ENCODE measurements at places on chromosomes 13 and 19.

DNA sequence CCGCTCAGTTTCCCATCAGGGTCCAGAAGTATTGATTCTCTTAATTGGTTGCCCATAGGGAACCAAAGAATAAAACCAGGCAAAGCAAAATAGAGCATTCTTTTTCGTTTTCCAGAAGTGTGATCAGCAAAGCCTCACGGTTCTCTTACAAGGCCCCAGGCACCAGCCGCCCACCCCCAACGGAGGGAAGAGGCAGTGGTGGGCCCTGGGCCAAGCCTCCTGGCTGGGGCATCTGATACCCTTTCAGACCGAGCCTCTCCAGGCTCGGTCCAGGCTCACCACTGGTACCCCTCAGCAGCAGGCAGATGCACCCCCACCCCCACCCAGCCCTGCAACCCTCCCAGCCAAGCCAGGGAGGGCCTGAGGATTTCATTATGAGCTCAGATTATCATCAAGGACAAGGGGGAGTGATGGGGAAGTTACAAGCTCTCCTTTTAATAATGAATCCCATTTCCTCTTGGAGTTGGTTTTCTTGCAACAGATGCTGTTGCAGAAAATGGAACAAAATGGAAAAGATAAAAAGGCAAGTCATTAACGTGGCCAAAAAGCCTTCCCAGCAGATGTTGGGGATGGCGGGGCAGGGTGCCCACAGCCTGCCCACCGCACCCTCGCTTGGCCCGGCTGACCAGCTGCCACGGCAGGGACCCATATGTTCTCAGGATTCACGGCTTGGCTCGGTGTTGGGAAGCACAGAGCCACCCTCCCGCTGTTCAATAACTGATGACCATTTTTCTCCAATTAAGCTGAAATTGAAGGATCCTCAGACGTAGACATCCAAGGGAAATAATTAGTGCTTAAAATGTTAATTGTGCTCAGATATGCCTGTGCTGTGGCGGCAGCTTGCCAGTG lies 45.9 kb upstream of the KCTD15 start:
- no peak for DNase-seq

DNA sequence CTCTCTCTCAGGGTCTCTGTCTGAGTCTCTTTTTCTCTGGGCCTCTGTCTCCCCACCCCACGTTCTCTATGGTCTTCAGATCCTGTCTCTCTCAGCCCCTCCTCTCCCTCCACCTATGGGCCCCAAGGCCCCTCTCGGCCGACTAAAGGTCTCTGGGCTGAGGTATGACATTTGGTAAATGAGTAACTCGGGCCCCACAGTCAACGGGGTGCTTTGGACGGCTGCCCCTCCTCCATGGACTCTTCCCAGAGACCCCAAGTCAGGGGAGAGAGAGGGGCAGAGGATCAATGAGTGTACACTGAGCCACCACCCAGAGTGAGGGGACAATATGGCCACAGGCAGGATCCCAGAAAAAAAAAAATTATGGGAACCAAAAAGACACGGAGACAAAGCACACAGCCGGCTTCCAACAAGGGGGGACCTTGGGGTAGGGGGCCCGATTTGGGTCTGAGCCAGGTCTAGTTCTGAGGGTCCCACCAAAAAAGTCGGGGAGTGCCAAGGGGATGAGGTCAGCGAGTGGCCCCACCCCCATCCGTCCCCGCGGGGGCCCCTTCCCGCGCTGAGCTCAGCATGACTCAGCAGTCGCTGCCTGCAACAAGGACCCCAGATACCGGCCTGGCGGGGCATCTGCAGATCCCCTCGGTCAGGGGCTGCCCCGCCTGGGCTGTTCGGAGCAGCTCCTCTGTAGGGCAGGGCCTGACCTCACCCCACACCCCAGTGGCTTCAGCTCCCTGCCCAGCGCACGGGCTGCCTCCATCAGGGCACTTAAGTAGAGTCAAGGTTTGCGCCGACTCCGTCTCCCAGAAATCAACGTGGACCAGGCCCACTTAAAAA lies 1.5 kb upstream of the FTL start:
- peak; percentile 64 for DNase-seq

GRCh38 chr13:103884101-103884723 lies 818.0 kb upstream of the SLC10A2 start:
- no peak for DNase-seq

DNA sequence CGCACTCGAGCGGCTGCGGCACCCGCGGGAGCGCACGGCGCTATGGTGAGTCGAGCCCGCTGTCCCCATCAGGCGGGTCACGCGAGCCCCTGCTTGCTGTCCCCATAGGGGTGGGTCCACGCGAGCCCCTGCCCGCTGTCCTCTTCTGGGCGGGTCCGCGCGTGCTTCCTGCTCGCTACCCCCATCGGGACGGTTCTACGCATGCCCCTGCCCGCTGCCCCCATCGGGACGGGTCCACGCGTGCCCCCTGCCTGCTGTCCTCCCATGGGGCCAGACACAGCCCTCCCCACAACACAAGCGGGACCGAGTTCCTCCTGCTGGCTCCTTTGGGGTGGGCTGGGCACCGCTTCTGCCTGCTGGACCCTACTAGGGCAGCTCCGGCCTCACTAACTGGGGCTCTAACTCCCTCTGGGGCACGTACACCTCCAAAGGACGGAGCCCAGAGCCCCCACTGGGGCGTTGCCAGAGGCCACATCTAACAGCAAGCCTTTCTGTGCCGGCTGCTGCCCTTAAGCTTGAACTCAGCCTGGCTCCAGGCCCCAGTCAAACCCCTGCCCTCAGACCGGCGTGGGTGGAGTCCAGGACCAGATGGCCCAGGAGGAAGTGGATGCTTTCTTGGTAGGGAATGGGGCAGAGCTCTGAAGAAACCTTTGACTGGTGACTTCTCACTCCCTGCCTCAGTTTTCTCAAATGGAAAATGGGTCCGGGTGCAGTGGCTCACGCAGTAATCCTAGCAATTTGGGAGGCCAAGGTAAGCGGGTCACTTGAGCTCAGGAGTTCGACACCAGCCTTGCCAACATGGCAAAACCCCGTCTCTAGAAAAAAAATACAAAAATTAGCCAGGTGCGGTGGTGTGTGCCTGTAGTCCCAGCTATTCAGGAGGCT lies 722 bp downstream of the COLGALT1 start:
- no peak for DNase-seq

GRCh38 chr19:13689085-13689484 lies 75.2 kb upstream of the MRI1 start:
- no peak for DNase-seq

DNA sequence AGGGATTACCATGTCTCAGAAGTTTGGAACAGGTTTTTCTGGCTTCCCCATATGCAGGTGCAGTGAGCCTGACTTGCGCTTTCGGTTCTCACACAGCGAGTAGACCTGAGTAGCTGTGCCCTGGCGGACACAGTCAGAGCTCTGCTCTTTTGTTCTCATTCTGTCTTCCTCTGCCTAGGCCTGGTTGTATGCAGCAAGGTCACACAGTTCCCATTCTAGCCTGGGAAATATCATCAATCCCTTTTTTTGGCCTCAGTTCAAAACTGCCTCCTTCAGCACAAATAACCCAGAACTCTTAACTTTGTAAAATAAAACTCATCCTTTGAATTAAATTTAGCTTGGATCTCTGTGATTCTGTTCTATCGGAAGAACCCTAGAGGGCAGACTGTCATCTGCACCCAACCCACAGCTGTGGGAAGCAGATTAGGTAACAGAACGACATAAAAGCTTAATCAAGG lies 10.2 kb downstream of the OXGR1 start:
- DNase-seq: peak; percentile 57

- DNase-seq: no peak
Measured at GRCh38 chr13:96935901-96936300, 58.4 kb downstream of the OXGR1 start.

- no peak for DNase-seq
Measured at GRCh38 chr13:100674572-100674871, at the start of gene TMTC4. Gene TMTC4 (minus strand): TSS chr13:100674795. CDS start chr13:100670362, 4,433 bp downstream.

- no peak for DNase-seq
Measured at GRCh38 chr13:39433651-39434050, 169.3 kb downstream of the LHFPL6 start.

DNA sequence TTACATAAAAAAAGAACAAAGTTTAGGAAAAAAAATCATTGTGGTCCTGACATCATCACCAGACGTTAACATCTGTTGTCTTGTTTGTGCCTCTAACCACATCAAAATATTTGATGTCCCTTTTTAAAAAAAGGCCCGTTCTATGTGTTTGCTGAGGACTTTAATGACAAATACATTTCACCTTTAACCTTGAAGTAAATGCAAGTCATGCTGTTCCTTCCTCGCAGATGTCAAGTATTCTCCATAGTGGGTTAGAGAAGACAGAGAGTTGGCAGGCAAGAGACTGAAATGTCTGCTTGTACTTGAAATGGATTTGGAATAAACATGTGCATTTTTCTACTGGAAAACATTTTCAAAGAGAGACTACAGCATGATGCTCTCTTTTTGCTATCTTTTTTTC lies 134.9 kb downstream of the FGF9 start:
- DNase-seq: no peak

GRCh38 chr19:18435178-18435841 lies 2.6 kb downstream of the ISYNA1 start:
- no peak for DNase-seq

GRCh38 chr19:4087787-4088679 lies 21.3 kb upstream of the ZBTB7A start:
- no peak for DNase-seq

GRCh38 chr13:24050292-24050711 lies 110.2 kb upstream of the SPATA13 start:
- DNase-seq: peak; percentile 49

DNA sequence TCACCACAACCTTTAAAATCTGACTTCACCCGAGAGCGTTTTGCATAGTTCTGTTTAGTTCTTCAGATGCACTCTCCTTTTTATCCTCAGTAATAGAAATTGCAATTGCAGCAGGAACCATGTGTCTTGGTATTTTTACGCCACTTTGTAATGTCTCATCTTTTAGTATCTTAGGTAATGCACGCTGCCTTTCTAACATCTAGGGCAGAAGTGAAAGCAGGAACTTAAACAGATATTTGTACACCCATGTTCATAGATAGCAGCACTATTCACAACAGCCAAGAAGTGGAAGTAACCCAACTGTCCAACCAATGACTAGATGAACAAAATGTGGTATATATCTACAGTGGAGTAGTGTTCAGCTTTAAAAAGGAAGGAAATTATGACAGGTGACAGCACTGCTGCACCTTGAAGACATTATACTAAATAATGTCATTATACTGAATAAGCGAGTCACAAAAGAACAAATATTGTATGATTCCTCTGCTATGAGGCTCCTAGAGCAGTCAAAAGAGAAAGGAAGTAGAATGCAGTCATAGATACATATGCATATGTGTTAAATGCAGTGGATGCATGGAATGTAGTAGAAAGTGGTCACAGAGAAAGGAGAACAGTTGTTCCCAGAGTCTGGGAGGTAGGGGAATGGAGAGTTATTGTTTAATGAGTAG lies 105.9 kb upstream of the GJB6 start:
- DNase-seq: no peak

- DNase-seq: no peak
Measured at GRCh38 chr19:12603714-12604113, 6.9 kb downstream of the ZNF490 start.

GRCh38 chr13:70080012-70080411 lies 27.6 kb upstream of the ATXN8OS start:
- DNase-seq: no peak

GRCh38 chr19:19643158-19644053 lies at the start of gene GMIP:
Gene GMIP (minus strand): TSS chr19:19643657. CDS start chr19:19643529, 128 bp downstream.
- DNase-seq: peak; percentile 75

DNA sequence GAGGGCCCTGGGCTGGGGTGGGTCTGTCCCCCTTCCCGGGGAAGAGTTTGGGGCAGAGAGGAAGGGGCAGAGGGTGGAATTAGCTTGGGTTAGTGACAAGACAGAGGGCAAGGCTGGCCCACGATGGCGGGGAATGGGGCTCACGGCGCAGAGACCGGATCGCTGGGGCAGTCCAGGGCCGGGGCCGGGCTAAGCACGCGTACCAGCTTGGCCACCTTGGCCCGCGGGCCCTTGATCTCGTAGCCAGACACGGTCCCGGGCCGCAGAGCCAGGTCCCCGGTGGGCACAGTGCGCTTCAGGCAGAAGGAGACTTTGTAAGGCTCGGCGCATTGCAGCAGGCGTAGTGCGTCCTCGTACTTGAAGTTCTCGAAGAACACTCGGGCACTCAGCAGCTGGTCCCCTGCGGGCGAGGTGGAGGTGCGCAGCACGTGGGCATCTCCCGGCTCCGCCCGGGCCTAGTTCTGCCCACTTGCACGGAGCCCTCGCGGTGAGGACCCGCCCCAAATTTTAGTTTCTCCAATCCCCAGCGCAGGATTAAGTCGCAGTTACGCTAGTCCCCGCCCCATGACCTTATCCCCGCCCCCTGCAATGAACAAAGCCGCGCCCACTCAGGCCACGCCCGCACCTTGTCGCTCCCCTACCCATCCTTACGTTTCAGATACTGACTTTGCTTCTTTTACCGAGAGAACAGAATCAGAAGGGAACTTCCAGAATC lies 8.6 kb upstream of the HIPK4 start:
- peak; percentile 82 for DNase-seq

GRCh38 chr19:29873801-29874575 lies 62.2 kb downstream of the CCNE1 start:
- DNase-seq: no peak

DNA sequence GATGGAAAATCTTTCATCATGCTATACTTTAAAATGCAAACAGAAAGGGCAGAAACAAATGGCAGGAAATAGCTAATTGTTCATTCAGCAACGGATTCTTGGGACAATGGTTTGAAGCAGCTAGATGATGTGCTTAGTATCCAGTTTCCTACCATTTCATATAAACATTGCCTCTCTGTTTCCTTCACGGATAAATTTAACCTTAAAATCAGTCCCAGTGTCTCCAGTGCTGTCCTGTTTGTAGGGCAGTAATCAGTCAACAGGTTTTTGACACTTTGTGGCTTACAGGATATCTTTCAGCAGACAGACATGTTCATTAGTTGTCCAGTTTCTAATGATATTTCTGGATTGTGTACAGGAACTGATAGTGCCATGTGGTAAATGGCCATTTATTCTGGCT lies 24.7 kb upstream of the RB1 start:
- no peak for DNase-seq

GRCh38 chr13:41916173-41916954 lies 44.5 kb downstream of the VWA8 start:
- no peak for DNase-seq

- no peak for DNase-seq
Measured at GRCh38 chr13:83182845-83183244, 699.4 kb downstream of the SLITRK1 start.
